Sciatic nerve (tissue), 2 donors: ENCODE measurements at places on chromosomes 3 and 15.

DNA sequence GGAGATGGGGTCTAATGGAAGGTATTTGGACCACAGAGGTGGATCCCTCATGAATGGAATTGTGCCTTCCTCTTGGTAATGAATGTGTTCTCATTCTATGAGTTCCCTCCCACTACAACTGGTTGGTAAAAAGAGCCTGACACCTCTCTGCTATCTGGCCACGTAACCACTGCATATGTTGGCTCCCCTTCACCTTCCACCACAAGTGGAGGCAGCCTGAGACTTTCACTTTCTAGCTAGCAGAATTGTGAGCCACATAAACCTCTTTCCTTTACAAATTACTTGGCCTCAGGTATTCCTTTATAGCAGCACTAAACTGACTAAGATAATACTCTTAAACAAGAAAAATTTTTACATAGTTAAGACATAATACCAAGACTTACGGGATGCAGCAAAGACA is 155.3 kb downstream of the NR1I2 start:
- no peak for DNase-seq

- DNase-seq = no peak
Measured at GRCh38 chr3:127183931-127184869, 8.7 kb upstream of the PRR23E start.

- no peak for DNase-seq
Measured at GRCh38 chr3:195859846-195860411, 48.2 kb upstream of the MUC4 start.

GRCh38 chr3:37308247-37308646 is 133.9 kb upstream of the LRRFIP2 start:
- DNase-seq = no peak

DNA sequence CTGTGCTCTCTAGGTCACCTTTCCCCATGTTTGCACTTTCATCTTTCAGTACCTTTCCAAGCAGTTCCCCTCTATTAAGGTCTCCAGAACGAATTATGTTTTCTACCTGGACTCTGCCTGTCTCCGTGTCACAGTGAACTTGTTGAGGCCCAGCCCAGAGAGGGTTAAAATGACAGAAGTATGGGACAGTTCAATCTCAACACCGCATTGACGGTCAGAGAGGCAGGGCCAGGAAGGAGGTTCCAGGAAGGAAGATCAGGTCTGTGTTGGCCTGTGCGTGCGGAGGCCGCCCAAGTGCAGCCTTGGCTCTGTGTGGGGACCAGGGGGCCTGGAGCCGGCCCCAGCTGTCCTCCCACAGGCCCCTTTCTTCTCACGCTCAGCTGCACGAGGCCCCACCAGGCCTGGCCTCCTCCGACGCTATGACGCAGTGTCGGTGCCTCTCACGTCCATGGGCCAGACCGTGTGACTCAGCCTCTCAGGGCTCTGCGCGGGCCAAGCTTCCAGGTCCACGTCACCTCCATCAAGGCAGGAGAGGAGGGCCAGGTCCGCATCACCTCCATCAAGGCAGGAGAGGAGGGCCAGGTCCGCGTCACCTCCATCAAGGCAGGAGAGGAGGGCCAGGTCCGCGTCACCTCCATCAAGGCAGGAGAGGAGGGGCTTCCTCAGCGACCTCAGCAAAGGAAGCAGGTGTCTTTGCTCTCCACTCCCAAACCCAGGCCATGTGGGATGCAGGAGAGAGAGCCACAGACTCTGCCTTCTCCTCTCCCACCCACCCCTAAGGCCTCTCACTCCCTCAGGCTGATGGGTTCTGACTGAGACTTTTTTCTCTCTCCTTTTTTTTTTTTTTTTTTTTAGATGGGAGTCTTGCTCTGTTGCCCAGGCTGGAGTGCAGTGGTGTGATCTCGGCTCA is 83.1 kb downstream of the CPN2 start:
- DNase-seq = peak; percentile 60

DNA sequence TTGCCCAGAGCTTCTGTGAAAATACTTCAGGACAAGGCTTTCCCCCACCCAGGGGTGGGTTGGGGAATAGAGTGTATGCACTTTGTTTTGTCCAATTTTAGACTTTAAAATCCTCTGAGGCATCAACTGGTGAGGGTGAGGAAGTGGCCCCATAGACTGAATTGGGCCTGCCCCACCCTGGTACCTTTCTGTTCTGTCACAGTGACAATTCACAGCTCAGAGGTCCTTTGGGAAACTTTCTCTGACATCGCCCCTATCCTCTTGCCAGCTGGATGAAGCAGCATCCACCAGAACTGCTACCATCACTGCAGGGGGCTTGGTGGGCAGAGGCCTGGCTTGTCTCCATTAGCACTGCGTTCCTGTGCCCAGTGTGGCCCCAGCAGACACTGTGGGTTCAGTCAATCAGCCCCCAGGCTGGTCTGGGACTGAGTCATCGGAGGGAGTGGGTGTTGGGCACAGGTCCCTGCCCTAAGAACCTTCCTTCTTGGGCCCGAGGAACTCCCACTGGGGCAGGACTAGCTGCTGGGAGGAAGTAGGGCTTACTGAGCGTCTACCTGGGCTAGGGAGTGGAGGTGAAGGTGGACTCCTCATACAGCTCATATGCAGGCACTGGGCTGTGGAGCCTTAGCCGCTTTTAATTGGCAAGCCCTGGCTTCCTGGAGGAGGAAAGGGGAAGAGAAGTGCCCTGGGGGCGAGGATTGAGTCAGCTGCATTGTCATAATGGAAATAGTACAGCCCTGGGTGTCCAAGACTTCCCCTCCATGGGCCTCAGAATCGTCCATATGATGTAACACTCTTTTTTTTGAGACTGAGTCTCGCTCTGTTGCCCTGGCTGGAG is 1.5 kb upstream of the PPM1M start:
- DNase-seq = peak; percentile 65

DNA sequence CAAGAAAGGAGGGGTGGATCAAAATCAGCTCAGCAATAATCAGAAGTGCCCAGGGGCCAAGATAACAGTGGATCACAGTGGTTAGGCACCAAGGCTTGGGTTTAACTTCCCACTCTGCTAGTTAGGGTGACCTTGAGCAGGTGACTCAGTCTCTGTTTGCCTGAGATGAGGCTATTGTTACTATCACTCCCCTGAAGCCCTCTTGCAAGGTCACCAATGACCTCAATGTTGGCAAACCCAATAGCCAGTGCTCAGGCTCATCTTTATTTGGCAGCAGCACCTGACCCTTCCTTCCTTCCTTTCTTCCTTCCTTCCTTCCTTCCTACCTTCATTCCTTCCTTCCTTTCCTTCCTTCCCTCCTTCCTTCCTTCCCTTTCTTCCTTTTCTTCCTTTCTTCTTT is 102.4 kb upstream of the HACD2 start:
- no peak for DNase-seq

DNA sequence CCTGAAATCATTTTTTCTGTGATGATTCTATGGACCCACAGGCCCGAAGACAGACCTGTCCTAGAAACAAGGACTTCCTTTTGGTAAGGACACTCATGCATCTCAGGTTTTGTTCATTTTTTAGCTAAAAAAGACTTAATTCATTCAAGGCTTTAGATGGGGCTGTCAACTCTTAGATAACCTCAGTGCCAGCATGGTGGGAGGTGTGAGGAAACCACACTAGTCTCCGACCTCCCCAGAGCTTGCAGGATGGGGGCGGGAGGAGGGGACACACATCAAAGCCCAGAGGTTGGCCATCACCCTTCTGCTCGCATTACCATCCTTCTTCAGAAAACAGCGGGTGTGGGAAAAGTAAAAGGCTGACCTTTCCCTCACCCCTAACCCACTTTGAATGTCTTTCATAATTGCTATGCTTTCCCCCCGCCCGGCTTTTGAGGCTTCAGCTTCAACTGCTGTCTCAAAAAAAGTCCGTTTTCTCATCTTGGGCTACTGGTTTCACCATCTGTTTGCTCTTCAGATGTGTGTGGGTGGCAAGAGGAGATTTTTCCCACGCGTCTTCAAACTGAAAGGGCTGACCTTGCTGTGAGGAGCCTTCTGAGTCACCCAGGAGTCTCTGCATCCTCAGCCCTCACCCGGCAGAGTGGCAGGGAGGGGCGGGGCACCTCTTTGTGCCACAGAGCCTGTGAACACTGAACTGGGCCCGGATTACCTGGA is 27.6 kb upstream of the CXCR6 start:
- DNase-seq = no peak

- DNase-seq = no peak
Measured at GRCh38 chr3:58307639-58308215, 1.4 kb downstream of the HTD2 start.

- no peak for DNase-seq
Measured at GRCh38 chr3:112092496-112093179, 6.4 kb downstream of the C3orf52 start.

DNA sequence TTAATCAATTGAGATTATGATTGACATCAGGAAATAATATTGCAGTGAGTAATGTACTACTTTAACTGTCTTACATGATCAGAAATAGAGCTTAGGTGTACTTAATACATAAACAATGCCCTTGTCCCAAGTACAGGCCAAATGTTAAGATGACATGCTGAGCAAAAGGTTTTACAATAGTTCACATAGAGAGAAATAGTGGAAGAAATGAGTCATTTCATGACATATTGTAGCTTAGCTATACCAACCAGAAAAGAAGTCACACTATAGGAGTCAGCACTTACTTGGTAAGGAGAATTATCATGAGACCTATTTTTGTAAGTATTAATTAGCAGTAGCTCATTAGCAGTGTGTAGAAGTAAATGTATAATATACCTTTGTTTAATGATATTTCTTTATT is 96.4 kb upstream of the NANOGP8 start:
- no peak for DNase-seq

DNA sequence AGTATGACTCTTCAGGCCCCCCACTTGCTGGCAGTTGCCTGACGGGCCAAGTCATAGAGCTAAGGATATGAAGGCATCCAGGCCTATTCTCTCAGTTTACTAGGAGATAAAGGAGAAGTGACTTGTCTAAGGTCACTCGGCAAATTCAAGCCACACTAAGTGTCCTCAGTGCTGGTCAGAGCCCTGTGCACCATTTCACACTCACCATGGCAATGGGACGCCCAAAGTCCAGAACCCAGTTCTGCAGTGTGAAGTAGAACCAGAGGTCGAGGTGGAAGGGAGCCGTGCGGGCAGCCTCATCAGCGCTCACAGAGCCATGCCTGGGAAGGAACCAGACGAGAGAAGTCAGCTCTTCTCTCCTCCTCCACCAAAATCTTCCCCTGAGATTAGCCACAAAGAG is 11.2 kb downstream of the CLN6 start:
- DNase-seq = peak; percentile 12

GRCh38 chr15:52567871-52568600 is 794 bp downstream of the ARPP19 start:
- DNase-seq = no peak

GRCh38 chr3:125435231-125435630 is 60.1 kb upstream of the ZNF148 start:
- DNase-seq = no peak

- no peak for DNase-seq
Measured at GRCh38 chr15:56356616-56357015, 8.6 kb upstream of the TEX9 start.

DNA sequence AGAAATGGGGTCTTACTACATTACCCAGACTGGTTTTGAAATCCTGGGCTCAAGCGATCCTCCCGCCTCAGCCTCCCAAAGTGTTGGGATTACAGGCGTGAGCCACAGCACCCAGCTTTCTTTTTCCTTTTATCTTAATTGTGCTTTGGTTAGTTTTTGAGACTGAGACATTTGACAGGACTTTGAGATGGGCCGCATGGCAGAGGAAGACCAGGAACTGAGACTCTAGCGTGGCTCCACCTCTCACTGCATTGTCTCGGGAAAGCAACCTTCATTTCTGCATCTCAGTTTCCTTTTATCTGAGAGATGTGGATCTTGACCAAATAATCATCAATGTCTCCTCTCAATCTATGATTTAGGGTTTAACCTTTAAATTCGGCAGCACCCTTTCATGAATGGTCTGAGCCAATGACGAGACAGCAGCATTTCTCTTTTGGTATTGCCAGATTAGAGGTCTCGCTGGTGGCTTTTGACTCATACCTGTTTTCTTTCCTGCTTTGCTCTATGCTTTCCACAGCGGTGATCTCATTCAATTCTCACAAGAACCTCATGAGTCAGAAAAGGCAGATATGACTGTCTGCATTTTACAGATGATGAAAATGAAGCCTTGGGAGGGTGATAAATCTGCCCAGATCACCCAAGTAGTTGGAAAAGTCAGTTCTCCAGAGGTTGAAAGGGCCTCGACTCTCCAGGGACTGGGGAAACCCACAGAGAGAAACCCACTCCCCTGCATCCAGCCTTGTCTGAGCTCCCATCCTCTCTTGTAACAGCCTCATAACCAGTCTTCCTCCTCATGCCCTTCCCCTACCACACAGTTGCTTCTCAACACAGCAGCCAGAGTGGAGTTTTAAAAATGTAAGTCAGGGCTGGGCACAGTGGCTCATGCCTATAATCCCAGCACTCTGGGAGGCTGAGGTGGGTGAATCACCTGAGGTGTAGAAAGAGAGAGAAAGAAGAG is 84.8 kb upstream of the FOXB1 start:
- DNase-seq = no peak

DNA sequence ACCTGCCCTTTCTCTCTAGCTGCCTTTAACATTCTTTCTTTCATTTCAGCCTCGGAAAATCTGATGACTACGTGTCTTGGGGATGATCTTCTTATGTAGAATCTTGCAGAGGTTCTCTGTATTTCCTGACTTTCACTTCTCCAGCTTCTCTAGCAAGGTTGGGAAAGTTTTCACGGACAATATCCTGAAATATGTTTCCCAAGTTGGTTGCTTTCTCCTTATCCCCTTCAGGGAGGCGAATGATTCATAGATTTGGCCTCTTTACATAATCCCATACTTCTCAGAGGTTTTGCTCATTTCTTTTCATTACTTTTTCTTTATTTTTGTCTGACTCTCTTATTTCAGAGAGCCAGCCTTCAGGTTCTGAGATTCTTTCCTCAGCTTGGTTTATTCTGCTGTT is 62.1 kb upstream of the CCDC54 start:
- no peak for DNase-seq

DNA sequence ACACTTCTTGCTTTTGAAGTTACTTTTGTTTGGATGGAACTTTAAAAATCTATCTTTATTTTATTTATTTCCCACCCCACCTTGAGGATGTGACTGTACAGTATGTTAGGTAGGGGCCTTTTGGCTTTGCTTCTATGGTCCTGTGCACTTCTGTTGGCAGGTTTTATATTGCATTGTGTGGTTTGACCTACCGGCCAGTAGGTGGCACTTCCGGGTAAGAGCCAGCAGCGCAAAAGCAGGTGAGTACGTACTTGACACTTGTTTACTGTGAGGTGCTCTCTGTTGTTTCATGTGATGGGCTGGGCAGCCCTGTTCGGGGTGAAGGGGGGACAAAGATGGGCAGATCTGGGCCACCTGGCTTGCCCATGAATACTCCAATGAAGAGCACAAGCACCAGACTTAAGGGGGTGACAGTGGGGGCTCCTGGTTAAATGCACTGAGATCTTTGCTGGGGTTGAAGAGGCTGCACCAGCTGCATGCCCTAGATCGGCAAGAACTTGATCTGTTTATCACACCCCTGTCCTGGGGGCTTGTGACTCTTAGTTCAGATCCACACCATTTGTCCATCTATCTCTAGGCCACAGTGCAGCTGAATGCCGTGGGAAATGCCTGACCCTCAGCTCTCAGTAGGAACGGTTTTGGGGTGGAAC is 131.6 kb downstream of the NLGN1 start:
- DNase-seq = no peak
